ENCODE measurements at places on chromosomes 1 and 21. TPM values are rescaled to one million over a fixed set of nuclear protein-coding genes. Genes with fewer than 3 reads are reported as not detected.

Gene NBL1
- 19.9 TPM for polyA plus RNA-seq

DNA sequence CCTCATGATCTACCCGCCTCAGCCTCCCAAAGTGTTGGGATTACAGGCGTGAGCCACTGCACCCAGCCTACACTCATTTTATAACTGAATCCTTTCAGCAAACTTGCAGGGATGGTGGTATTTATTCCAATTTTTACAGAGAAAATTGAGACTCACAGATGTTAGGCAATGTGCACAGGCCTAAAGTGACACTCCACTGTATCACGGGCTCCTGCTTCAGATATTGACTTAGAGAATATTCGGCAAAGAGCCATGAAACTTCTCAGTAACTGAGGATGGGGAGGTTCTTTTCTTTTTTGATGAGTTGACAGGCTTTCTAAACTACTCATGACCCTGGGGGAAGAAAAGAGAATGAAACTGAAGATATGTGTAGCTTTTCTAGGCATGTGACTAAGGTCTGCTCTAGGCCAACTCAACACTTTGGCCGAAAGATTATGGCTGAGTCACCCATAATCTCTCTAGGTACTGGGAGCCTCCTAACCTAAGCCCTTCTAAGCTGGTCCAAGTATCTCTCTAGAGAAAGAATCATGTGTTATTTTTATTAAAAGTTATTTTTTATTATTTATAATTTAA is 19.9 kb upstream of the PTCH2 start:
- no peak for DNase-seq

GRCh38 chr1:16145030-16145661 is 10.7 kb downstream of the EPHA2 start:
- peak; percentile 55 for DNase-seq

- no peak for DNase-seq
Measured at GRCh38 chr1:27144920-27145661, 9.8 kb downstream of the SLC9A1 start.

- DNase-seq: no peak
Measured at GRCh38 chr1:235918465-235918864, 51.8 kb upstream of the LYST start.

- DNase-seq: no peak
Measured at GRCh38 chr1:40036574-40036973, 4.0 kb upstream of the CAP1 start.

GRCh38 chr1:180428782-180429695 is 73.3 kb downstream of the ACBD6 start:
- DNase-seq: no peak
